Neural crest cell (in vitro differentiated cells): ENCODE measurements at places on chromosomes 11 and 22.

GRCh38 chr11:124541204-124541603 lies 2.2 kb downstream of the OR8B12 start:
- H3K4me1 ChIP-seq: no peaks in the 10 kb centered on the region
- no peak for DNase-seq
- peaks cover 7% of the 10 kb centered on the region for H3K27me3 ChIP-seq
- no peak overlapping the region for H3K4me3 ChIP-seq
- no peak overlapping the region for H3K27ac ChIP-seq
- H3K36me3 ChIP-seq: no peaks in the 10 kb centered on the region

- peaks cover 30% of the 10 kb centered on the region for H3K4me1 ChIP-seq
- H3K36me3 ChIP-seq: peaks cover 2% of the 10 kb centered on the region
- H3K4me3 ChIP-seq: peak overlapping the region; percentile 98
- H3K27me3 ChIP-seq: no peaks in the 10 kb centered on the region
- H3K27ac ChIP-seq: peak overlapping the region; percentile 94
- peak; percentile 15 for DNase-seq
Measured at GRCh38 chr11:68904248-68904847, 657 bp downstream of the IGHMBP2 start.

GRCh38 chr11:73536961-73537360 lies 61.0 kb downstream of the FAM168A start:
- peaks cover 39% of the 10 kb centered on the region for H3K4me1 ChIP-seq
- H3K27me3 ChIP-seq: no peaks in the 10 kb centered on the region
- H3K36me3 ChIP-seq: no peaks in the 10 kb centered on the region
- DNase-seq: no peak
- no peak overlapping the region for H3K27ac ChIP-seq

DNA sequence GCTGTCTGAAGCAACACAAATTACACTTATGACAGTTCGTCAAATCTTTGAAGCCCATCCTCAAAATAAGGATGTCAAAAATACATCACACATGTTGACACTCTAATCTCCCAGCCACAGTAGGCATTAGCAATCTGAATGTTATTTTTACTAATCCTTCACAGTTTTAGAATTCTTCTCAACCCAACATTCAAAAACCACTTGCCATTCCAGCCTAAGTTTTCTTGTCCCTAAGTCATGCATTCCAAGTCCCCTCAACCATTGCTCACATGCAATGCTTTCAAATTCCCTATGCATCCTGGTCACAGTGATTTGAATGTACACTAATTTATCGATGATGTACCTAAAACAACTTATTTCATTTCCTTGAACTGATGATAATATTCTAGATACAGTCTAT lies 7.5 kb downstream of the BDNF start:
- H3K36me3 ChIP-seq: no peaks in the 10 kb centered on the region
- no peak for DNase-seq
- no peaks in the 10 kb centered on the region for H3K4me1 ChIP-seq
- no peak overlapping the region for H3K27ac ChIP-seq
- peaks cover 62% of the 10 kb centered on the region for H3K27me3 ChIP-seq

DNA sequence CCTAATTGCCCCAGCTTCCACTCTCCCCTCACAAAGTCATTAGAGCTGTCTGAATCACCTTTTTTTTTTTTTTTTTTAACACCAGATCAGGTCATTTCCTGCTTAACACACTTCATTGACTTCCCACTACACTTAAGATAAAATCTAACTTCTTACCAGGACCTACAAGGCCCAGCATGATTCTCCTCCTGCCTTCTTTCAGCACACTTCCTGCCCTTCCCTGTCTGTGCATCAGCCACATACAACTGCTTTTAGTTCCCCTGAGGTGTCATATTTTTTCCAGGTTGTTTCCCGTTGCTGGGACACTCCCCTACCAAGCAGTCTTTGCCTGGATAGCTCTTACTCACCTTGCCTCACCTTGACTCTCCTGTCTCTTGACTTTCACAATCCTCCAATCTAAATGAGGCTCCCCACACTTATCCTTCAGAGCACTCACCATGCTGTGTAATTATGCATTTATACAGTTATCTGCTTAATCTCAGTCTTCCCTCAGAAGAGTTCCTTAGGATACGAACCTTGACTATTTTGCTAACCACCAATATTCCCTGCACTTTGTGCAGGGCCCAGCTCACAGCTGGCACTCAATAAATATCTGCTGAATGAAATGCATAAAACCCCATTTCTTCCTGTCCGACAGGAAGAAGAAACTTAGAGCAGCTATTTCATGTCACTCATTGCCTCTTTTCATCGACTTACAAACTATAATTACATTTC lies 96.6 kb upstream of the AKIP1 start:
- H3K4me3 ChIP-seq: no peak overlapping the region
- H3K4me1 ChIP-seq: peaks cover 39% of the 10 kb centered on the region
- H3K27ac ChIP-seq: no peak overlapping the region

DNA sequence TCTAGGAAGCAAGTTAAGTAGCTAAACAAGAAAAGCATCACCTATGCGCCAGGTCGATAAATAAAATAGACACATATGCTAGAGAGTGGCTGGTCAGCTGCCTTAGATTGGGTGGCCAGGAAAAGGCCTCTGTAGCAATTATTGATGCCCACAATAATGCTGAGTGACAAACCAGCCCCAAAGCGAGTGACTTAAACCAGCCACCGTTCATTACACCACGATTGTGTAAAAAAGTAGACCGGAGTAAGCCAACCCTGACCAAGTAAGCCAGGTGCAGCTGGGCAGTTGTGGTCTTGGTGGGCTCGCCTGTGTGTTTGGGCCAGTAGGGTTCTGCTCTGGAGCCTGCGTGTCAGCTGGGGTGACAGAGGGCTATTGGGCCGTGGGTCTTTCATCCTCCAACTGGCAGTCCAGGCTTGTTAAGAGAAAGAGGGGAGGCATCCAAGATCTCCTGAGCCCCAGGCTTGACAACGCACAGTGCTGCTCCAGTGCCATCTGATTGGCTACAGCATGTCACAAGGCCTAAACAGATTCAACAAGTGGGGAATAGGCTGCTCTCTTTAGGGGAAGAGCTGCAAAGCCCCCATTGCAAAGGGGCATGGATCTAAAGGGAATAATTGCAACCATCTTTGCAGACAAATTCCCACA lies 100.4 kb upstream of the PARVA start:
- H3K36me3 ChIP-seq: no peaks in the 10 kb centered on the region
- H3K4me1 ChIP-seq: no peaks in the 10 kb centered on the region
- H3K27me3 ChIP-seq: peaks cover 2% of the 10 kb centered on the region

GRCh38 chr11:17791144-17791543 lies 56.6 kb downstream of the KCNC1 start:
- no peak overlapping the region for H3K27ac ChIP-seq
- no peak overlapping the region for H3K4me3 ChIP-seq
- peaks cover 3% of the 10 kb centered on the region for H3K36me3 ChIP-seq
- no peaks in the 10 kb centered on the region for H3K4me1 ChIP-seq

GRCh38 chr11:45168366-45169130 lies 22.1 kb downstream of the PRDM11 start:
- H3K4me1 ChIP-seq: no peaks in the 10 kb centered on the region
- H3K27me3 ChIP-seq: no peaks in the 10 kb centered on the region
- H3K36me3 ChIP-seq: no peaks in the 10 kb centered on the region
- no peak for DNase-seq

- no peaks in the 10 kb centered on the region for H3K4me1 ChIP-seq
- peak; percentile 23 for DNase-seq
- H3K27me3 ChIP-seq: peaks cover 17% of the 10 kb centered on the region
- H3K27ac ChIP-seq: no peak overlapping the region
- H3K4me3 ChIP-seq: no peak overlapping the region
- H3K36me3 ChIP-seq: no peaks in the 10 kb centered on the region
Measured at GRCh38 chr11:132177106-132177505, 806.7 kb downstream of the NTM start.

DNA sequence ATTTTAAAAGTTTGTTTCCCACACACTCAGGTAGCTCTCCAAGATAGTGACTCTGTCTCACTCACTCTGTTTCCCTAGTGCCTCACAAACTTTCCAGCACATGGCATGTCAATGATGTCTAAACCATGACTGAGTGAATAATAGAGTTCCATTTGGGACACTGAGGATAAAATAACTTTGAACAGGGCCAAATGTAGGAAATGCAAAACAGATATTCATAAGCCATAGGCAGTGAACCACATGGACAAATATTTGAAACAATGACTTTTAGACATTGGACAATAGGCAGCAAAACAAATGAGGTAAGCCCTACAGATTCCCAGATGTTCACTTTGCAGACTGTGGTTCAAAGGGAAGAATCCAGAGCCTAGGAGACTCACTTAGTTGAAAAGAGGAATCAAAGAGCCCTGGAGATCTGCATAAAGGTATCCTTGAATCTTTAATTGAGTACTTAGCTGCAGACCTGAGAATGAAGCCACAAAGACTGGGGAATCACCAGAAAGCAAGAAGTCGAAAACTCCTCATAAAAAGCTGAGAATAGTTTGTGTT lies 173.3 kb downstream of the FAM76B start:
- no peak overlapping the region for H3K27ac ChIP-seq
- H3K36me3 ChIP-seq: no peaks in the 10 kb centered on the region
- DNase-seq: no peak
- no peaks in the 10 kb centered on the region for H3K27me3 ChIP-seq

- H3K27ac ChIP-seq: no peak overlapping the region
- H3K4me1 ChIP-seq: peaks cover 23% of the 10 kb centered on the region
- DNase-seq: no peak
- H3K27me3 ChIP-seq: peaks cover 7% of the 10 kb centered on the region
- H3K4me3 ChIP-seq: peak overlapping the region; percentile 72
Measured at GRCh38 chr22:44668190-44668885, 33.7 kb upstream of the PRR5 start.

GRCh38 chr11:79026803-79027445 lies 413.9 kb downstream of the TENM4 start:
- H3K27ac ChIP-seq: no peak overlapping the region
- H3K4me3 ChIP-seq: no peak overlapping the region
- no peaks in the 10 kb centered on the region for H3K4me1 ChIP-seq
- no peaks in the 10 kb centered on the region for H3K36me3 ChIP-seq

- H3K4me1 ChIP-seq: no peaks in the 10 kb centered on the region
- H3K36me3 ChIP-seq: no peaks in the 10 kb centered on the region
- no peak overlapping the region for H3K4me3 ChIP-seq
Measured at GRCh38 chr11:80849253-80849652, 1408.4 kb upstream of the TENM4 start.

- no peaks in the 10 kb centered on the region for H3K27me3 ChIP-seq
- H3K4me1 ChIP-seq: peaks cover 8% of the 10 kb centered on the region
- no peak overlapping the region for H3K4me3 ChIP-seq
- no peak for DNase-seq
- H3K36me3 ChIP-seq: peaks cover 8% of the 10 kb centered on the region
Measured at GRCh38 chr11:78993802-78994430, 419.3 kb upstream of the NARS2 start.

DNA sequence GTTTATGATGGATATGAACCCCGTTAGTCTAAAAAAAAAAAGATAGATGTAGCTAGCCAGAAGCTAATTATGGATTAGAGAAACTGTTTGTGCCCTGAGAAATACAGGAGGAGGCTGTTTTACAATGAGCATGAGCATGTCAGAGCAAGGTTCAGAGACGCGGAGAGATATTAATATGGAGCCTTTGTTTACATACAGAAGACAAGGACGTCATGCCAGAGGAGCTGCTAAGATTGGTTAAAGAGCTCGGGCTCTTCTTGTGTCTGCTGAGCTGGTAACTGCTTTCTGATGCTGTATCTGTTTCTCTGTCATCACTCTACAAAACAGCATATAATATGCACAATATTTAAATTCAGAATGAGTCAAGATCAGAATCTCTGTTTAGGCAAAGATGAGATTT lies 24.9 kb upstream of the CCDC89 start:
- H3K4me3 ChIP-seq: no peak overlapping the region
- no peaks in the 10 kb centered on the region for H3K27me3 ChIP-seq
- H3K27ac ChIP-seq: no peak overlapping the region
- peaks cover 12% of the 10 kb centered on the region for H3K4me1 ChIP-seq
- DNase-seq: no peak

- H3K36me3 ChIP-seq: no peaks in the 10 kb centered on the region
- H3K27ac ChIP-seq: no peak overlapping the region
- no peak overlapping the region for H3K4me3 ChIP-seq
- no peaks in the 10 kb centered on the region for H3K27me3 ChIP-seq
- H3K4me1 ChIP-seq: peaks cover 16% of the 10 kb centered on the region
Measured at GRCh38 chr11:19602406-19602805, 110.2 kb upstream of the NAV2 start.

DNA sequence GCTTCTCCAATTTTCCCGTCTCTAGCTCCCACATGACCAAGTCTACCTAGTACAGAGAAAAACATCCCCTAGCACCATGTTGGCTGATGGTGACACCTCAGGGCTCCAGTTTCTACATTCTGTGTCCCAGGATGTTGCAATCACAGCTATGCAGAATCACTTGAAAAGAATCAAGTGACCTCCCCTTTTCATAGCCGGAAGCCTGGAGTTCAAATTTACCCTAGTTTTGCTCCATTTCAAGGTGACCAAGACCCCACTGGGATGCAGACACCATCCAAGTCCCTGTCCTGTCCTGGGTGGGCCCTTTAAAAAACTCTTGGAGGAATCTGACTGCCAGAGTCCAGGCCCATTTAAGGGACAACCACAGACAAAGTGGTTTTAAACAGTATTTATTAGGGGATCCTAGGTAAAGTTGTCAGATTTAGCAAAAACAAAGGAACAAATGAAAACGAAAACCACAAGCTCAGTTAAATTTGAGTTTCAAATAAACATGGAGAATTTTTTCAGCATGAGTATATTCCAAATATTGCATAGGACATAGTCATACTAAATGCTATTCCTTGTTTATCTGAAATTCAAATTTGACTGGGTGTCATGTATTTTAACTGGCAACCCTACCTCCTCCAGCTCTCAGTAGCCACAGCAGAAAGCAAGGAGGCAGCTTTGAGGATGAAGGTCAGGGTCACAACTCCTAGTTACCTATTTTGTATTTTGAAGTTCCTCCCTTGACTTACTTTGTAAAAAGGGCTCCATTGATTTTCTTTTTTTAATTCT lies 52.4 kb downstream of the MIAT start:
- H3K4me1 ChIP-seq: peaks cover 33% of the 10 kb centered on the region
- H3K27ac ChIP-seq: no peak overlapping the region
- peaks cover 19% of the 10 kb centered on the region for H3K36me3 ChIP-seq
- H3K27me3 ChIP-seq: no peaks in the 10 kb centered on the region
- DNase-seq: no peak
- no peak overlapping the region for H3K4me3 ChIP-seq

- peaks cover 39% of the 10 kb centered on the region for H3K27me3 ChIP-seq
- no peak within 1 kb of the TSS for H3K27ac ChIP-seq
- H3K4me1 ChIP-seq: peaks cover 11% of the 10 kb centered on the region
- H3K36me3 ChIP-seq: no peaks in the 10 kb centered on the region
Measured at GRCh38 chr22:30079952-30080533, at the start of gene HORMAD2. TSS of gene HORMAD2 (plus strand) at chr22:30080464. CDS start at chr22:30093953, 13,489 bp downstream.

DNA sequence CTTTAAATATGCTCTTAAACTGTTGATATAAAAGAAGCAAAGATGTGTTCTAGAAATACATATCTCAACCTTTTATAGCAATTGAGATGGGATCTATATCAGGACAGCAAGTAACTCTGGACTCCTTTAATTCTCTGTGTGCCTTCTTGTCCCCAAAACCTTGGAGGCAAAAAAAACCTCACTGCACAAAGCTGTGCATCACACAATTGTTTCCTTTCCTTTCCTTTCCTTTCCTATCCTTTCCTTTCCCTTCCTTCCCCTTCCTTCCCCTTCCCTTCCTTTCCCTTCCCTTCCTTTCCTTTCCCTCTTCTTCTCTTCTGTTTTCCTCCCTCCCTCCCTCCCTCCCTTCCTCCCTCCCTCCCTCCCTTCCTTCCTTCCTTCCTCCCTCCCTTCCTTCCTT lies 9.5 kb upstream of the TTC12 start:
- H3K4me1 ChIP-seq: no peaks in the 10 kb centered on the region
- no peak overlapping the region for H3K4me3 ChIP-seq
- peaks cover 89% of the 10 kb centered on the region for H3K27me3 ChIP-seq

- H3K27me3 ChIP-seq: no peaks in the 10 kb centered on the region
- no peak for DNase-seq
- peak overlapping the region; percentile 50 for H3K4me3 ChIP-seq
- H3K36me3 ChIP-seq: no peaks in the 10 kb centered on the region
Measured at GRCh38 chr11:116207421-116208141, 565.2 kb downstream of the BUD13 start.

GRCh38 chr22:48045369-48045768 lies 1282.9 kb downstream of the TBC1D22A start:
- no peak overlapping the region for H3K4me3 ChIP-seq
- H3K4me1 ChIP-seq: no peaks in the 10 kb centered on the region
